Activated CD4-positive, alpha-beta T cell treated with anti-CD3 and anti-CD28 coated beads, Interleukin-2, amount 10 ng/mL, durations not matched to agents 7 days and 5 days (primary cell): ENCODE measurements at places on chromosomes 5 and 9.

- no peak for DNase-seq
Observed at GRCh38 chr9:107464516-107464915, 25.1 kb downstream of the KLF4 start.

- no peak for DNase-seq
Observed at GRCh38 chr5:56530626-56531138, 284.7 kb upstream of the MAP3K1 start.

DNA sequence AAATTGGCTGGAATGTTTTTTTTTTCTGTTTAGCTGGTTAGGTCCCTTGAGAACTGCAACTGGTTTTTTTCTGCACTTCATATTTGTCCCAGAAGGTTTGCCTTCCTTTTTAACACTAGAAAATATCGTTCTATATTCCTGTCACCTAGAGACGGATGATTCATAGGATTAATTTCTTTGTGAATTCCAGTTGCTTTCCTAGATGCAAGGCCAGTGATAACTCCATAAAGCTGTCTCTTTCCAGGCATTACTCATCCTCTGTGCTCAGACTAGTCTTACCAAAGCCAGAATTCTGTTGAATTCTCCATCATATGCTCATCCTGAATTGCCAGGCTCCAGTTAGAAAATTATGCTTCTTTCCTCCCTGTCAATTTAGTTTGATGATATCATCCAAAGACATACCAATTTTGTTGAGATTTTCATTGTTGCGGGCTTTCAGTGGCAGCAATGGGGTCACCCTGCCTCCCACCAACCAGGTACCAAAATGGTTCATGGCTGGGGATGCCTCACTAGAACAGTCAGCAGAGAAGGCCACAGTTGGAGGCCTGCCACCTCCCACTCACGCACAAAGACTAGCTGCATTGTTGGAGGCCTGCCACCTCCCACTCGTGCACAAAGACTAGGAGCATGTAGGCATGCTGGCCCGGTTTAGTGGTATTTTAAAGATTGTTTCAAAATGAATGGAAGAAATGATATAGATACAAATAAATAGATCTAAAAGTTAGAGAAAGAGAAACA is 8.5 kb downstream of the BAAT start:
- DNase-seq, result no peak

GRCh38 chr9:132003896-132004295 is 75.8 kb downstream of the MED27 start:
- DNase-seq, result no peak

DNA sequence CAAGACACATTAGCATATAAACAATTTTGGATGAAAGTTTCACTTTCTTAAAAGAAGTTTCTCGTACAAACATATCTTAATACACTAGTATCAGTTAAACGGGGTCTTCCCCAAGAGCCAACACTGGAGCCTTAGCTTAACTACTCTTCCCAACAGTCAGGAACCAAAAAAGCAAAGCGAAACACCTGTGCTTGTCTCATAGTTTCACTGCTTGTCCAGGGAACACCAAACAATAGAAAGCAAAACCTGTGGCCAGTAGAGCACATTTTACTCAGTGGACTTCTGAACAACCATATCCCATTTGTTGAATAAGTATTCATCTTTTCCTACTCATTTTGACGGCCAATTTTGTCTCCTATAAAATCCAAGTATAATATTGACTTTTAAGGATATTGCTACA is 391.4 kb downstream of the ELAVL2 start:
- no peak for DNase-seq

DNA sequence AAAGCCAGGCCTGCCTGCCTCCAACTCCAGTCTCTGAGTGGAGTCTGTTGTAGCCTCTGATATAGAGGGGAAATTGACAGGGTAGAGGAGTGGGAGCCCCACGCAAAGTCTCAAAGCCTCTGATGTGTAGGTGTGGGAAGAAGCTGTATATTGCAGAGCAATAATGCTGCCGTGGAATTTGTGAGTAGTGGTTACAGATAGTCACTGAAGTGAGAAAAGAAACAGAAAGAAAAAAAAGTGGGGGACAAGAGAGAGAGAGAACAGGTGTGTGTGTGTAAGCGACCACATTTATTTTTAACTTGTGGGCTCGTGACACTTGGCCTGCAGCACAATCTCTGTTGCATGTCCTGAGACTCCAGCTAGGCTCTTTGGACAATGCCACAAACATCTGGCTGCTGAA is 227.8 kb downstream of the NSG2 start:
- no peak for DNase-seq

DNA sequence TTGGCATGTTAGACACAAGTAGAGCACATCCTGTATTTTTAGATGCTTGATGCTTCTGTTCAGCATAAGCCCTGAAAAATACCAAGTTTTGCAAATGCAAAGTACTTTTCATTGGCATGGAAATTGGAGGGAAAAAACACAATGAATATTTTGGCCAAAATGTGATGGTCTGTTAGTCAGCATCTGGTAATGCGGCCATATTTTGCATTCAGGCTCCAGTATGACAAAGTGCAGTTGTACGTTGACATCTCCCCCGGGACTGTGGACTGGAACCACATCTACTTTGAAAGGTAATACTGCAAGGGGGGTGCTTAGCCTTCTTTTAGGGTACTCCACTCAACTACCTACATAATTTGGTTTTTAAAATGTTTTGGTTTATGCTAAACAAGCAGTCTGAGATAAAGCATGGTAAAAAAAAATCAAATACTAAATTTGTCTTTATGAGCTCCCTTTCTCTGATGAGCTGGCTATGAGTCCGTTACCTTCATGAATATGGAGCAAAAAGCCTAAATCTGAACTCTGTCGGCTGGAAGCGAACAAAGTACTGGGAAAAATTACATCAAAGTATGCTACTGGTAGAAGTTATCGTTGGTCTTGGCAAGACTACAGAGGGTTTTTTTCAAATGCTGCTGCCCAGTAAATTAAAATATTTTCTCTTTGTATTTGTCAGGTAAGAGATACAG is 297.0 kb downstream of the ARHGEF28 start:
- no peak for DNase-seq

DNA sequence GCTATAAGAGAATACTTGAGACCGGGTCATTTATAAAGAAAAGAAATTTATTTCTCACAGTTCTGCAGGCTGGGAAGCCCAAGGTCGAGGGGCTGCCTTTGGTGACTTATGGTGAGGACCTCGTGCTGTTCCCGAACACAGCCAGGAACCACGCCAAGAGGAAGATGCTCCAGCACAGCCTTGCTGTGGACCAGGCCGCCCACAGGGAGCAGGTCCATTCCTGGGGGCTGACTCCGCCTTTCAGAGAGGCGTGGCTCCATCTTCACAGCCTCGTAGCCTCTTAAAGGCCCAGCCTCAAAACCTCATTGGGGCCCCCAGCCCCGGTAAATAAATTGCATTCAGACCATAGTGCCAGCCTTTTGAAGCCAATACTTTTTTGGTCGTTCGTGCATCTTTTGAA is 93.5 kb upstream of the CACNA1B start:
- no peak for DNase-seq

GRCh38 chr9:72137697-72138365 is 11.4 kb upstream of the GDA start:
- no peak for DNase-seq

GRCh38 chr9:107235765-107236442 is 47.2 kb upstream of the RAD23B start:
- no peak for DNase-seq

DNA sequence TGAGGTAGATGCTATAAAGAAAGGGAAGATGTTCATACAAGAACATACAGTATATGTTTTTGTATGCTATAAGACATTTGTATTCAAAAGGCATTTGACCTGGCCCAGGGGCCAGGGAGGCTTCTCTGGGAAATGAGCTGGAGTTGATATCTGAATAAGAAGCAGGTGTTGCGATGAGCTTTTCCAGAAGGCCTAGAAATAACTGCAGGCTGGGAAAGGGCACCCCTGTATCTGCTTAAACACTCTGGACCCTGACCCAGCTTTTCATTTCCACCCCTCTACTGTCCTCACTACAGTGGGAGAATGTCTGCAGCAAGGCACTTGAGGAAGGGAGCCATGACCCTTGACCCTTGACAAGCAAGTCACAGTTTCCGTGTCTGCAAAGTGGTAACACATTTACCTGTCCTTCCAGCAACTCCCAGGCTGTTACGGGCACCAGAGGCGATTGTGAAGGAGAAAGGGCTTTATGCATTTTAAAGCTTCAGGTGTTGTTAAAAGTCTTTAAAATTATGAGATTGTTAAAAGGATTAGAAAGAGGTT is 88.2 kb upstream of the PANK3 start:
- DNase-seq, result no peak

- no peak for DNase-seq
Observed at GRCh38 chr5:94850960-94851359, 232.5 kb downstream of the SLF1 start.

DNA sequence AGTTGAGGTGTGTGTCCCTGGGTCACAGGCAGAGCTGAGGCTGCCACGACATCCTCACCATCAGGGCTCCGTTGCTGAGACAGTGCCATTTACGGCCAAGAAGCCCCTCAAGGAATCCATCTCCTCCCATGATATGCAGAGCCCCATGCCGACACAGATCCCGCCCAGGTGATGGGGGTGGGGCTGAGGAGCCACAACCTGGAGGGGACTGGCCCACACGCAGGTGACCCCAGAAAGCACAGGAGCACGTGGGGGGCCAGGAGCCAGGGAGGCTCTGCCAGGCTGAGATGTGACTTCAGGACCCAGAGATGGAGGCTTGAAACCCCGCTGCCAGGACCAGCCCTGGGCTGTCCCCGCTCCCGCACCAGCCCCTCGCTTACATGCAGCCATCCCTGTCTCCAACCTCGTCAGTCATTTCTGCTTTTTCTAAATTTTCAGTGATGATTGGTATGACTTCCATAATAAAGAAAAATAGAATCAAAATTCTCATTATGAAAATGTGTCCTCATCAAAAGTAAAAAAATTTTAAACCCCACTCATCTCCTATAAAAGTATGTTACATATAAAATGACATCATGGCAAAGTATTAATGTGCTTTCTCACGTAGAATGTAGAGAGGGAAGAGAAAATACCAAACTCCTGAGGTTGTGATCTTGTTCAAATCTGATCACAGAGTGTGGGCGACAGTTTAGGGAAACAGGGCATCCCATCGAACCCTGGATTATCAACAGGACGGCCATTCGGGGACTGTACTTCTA is 98.0 kb upstream of the SARDH start:
- DNase-seq, result no peak

GRCh38 chr5:92455011-92455410 is 1071.9 kb upstream of the ARRDC3 start:
- DNase-seq, result no peak

DNA sequence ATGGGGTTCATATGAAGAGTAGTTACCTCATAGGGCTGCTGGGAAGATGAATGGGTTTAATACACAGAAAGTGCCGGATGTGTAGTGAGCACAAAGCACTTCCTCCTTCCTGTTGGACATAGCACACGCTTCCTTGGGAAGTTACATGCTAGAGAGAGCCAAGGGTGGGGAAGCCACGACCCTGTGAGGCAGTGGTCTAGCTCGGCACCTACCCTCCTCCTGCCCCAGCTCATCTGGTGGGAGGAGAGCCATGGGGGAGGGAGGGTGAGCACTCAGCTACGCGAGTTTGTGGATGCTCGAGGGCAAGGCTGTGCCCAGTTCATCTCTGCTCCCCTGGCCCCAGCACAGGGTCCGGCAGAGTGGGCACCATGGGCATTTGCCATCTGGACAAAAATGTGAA is 43.6 kb upstream of the NEK6 start:
- no peak for DNase-seq

- no peak for DNase-seq
Observed at GRCh38 chr5:10448754-10449360, 7.2 kb downstream of the ROPN1L start.

- no peak for DNase-seq
Observed at GRCh38 chr5:14414656-14415023, 167.0 kb upstream of the OTULINL start.

DNA sequence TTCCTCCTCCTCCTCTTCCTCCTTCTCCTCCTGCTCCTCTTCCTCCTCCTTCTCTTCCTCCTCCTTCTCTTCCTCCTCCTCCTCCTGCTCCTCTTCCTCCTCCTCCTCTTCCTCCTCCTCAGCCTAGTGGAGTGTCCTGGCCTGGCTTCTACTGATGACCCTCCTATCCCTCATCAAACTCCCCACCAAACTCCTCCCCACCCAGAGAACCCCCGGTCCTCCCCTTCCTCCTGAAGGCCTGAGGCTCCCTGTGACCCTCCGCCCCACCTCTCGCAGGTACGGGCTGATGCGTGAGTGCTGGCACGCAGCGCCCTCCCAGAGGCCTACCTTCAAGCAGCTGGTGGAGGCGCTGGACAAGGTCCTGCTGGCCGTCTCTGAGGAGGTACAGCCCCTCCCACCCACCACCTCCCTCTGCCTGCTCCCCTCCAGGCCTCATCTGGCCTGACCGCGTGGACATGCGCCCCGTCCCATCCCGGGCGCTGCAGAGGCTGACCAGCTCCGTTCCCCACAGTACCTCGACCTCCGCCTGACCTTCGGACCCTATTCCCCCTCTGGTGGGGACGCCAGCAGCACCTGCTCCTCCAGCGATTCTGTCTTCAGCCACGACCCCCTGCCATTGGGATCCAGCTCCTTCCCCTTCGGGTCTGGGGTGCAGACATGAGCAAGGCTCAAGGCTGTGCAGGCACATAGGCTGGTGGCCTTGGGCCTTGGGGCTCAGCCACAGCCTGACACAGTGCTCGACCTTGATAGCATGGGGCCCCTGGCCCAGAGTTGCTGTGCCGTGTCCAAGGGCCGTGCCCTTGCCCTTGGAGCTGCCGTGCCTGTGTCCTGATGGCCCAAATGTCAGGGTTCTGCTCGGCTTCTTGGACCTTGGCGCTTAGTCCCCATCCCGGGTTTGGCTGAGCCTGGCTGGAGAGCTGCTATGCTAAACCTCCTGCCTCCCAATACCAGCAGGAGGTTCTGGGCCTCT is 10.6 kb downstream of the FGFR4 start:
- no peak for DNase-seq

- DNase-seq, result no peak
Observed at GRCh38 chr5:158451203-158451992, 592.5 kb upstream of the CLINT1 start.

- no peak for DNase-seq
Observed at GRCh38 chr5:65481171-65481581, 544 bp downstream of the ADAMTS6 start.

DNA sequence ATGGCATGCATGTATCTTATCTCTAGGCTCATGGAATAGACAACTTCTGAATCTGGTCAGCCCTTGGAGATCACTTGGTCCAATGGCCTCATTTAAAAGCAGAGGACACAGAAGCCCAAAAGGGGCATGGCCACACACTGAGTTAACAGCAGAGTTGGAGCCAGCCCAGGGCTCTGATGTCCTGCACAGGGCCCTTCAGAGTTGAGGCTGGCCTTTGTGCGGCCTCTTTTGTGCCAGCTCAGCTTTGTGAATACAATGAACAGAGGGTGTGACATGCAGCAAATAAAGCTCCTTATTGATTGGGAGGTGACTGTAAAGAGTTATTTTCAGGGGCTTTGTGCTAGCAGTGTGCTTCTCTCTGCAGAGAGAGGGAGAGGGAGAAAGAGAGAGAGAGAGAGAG is 150.1 kb upstream of the STK32A start:
- no peak for DNase-seq

- DNase-seq, result no peak
Observed at GRCh38 chr5:64229163-64229774, 63.6 kb downstream of the RNF180 start.

DNA sequence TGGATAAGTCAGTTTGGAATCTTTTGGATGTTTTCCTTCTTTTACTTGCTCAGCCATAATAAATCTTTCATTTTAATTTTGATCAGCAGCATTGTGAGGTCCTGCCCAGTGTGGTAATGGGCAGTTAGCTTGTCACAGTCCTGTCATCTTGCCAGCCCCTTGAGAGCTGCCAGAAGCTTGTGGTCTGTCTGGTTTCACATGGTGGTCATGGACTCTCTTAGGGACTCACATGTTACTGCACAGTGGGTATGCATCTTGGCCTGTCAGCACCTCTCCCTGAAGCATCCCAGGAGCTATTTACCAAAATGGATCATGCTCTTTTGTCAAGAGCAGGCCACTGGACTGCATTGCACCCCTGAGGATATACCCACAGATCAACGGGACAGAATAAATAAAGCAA is 60.3 kb downstream of the DAPK1 start:
- no peak for DNase-seq
